ENCODE measurements at places on chromosomes 4 and X.

DNA sequence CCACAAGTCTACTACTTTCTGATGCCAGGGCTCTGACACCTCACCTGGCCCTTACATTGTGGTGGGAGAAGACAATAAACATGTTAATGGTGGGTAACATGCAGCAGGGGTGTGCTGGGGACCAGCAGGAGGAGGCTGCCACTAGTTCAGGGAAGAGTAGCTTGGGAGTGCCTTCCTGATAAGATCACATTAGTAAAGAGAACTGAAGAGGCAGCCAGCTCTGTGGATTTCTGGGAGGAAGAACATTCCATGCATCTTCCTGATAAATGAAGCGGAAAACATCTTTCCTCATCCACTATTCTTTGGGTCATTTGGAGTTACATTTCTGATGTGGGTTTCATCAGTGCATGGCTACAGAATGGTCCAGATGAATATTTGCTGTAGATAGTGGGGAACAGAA lies 9.0 kb downstream of the RNF150 start:
- DNase-seq, result no peak

GRCh38 chr4:112889619-112890527 lies 159.6 kb upstream of the ANK2 start:
- DNase-seq, result no peak

DNA sequence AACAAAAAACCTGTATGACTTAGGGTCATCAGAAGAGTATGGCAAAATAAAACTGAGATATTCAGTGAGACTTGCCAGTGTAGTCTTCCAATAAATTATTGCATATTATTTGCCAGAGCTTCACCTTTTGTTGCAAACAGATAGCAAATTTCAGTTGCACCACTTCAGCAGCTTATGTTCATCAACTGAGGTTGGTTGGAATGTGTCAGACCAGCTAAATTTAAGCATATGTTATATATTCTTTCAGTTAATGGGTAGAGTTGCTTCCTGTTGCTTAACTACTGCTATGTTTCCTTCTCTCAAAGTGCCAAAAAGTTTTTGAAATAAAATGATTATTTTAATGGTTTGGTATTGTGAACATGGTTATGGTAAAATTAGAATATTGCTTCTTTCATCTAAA lies 61.5 kb downstream of the GALNT7 start:
- DNase-seq, result no peak

DNA sequence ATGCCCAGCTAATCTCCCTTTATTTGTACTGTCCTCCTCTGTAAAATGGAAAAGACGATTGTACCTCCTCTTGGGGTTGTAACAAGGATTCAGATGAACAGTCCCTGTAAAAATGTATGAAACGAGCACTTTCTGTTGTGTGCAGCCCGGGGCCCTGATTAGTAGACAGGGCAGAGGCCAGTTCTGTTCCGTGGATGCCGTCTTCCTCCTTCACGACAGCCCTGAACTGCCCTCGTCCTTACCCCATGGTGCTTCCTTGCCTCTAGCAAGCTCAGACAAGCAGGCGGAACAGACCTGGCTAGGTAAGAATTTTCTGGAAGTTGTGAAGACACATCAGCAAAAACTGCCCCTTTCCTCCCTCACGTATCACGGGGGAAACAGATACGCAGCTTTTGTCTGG lies 22.3 kb upstream of the TADA2B start:
- no peak for DNase-seq

GRCh38 chr4:15756361-15756861 lies 21.7 kb upstream of the CD38 start:
- DNase-seq, result no peak

- DNase-seq, result no peak
Observed at GRCh38 chrX:16903274-16904022, 33.3 kb upstream of the RBBP7 start.

DNA sequence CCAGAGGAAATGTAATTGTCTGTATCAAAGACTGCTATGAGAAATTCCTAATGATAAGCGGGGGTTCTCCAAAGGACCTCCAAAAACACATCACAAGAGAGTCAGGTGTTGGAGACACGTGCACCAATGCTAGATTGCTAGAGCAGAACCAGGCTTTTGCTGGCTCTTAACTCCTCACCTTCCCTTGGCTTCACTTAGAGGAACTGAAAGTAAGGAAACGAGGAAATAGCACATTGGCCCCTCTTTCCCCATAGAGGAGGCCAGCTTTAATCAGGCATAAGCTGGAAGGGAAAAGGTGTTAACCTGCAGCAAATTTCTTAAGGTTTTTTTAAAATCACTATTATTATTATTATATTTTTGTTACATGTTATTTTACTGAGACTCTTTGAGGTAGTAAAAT lies 13.6 kb downstream of the OTC start:
- DNase-seq, result no peak

DNA sequence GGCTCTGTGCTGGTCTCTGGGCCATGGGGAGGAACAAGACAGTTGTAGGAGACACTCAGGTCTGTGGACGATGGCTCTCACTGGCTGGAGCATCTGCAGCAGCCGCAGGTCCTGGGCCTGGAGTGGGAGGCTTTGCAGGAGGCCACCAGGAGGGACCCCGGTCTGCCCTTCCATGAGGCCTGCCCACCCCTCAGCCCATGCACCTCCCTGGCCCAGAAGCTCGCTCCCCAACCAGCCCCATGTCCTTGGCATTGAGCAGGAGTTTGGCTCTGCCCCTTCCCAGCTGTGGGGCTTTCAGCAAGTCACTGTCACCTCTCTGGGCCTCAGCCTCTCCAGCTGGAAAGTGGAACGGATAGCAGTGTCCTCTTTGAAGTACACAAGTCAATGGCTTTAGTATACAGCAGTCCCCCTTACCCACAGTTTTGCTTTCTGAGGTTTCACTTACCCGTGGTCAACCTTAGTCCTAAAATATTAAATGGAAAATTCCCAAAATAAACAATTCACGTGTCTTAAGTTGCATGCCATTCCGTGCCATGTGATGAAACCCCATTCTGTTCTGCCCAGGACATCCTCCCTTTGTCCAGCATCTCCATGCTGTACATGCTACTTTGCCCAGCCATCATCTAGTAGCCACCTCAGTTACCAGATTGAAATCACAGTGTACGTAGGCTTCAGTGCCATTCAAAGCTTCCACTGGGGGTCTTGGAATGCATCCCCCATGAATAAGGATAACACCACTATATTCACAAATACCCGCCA lies 104.0 kb downstream of the CPZ start:
- no peak for DNase-seq

GRCh38 chrX:22800360-22800759 lies 199.4 kb upstream of the DDX53 start:
- DNase-seq, result no peak

- no peak for DNase-seq
Observed at GRCh38 chr4:178196751-178197374, 754.6 kb upstream of the AGA start.

DNA sequence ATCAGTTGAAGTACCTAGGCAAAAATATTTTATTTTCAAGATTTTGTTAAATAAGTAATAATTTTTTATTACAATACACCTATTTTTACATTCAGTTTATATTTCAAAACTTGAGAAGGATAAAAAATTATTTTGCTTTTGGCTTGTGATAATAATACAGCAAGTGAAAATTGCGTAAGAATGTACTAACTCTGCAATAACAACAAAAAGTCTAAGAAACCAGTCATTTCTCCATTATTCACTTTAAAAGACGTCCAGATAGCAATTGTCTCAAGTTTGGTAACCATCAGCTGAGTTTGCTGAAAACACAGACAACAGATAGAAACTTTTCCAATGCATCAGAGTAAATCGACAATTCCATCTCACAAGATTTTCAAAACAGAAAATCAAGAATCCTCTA lies 12.1 kb downstream of the CXCL8 start:
- DNase-seq, result no peak

DNA sequence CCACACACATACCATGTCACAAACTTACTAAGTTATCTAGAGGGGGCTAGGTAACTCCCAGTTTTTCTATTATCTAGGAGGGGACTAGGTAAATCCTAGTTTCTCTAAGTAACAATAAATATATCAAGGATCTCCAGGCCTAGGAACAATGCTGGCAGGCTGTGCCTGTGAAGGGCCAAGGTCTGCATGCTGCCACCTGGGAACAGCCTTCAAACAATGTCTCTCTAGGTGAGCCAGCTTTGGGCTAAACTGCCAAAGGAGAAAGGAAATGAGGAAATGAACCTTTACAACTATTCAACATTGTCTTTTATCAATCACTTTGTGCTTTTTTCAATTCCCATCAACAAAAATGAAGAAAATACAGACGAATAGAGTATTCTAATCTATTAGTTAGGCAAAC lies 23.2 kb downstream of the NAF1 start:
- DNase-seq, result no peak

DNA sequence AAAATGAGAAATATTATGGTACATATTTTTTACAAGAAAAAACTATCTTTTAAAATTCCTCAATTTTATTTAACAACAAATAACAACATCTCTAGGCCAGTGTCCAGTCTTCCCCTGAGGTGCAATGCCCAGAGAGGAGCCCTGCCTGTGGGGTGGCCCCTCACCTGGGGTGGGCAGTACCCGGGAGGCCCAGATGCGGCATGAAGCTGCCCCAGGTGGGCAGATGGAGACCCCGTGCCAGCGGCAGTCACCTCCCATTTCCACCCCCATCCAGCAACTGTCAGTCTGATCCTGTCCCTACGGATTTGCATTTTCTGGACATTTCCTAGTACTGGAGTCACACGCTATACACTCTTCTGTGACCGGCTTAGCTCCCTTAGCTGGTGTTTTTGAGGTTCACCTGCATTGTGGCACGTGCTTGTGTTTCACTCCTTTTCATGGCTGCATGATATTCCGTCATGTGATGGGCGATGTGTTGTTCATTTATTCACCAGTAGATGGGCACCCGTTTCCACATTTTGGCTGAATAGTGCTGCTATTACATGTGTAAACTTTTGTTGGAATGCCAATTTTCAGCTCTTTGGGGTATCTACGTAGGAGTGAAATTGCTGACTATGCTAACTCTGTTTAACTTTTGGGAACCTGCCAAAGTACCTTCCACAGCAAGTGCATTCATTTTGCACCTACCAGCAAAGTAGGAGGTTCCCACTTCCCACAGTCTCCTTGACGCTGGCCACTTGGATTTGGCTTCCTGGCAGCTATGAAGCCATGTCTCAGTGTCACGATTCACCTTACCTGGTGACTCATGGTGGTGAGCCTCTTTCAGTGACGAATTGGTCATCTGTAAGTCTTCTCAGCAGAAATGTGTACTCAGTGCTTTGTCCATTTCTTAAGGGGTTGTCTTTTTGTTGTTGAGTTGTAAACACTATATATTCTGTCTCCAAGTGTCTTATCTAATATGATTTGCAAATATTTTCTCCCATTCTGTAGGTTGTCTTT lies 11.7 kb upstream of the MAEA start:
- no peak for DNase-seq

GRCh38 chrX:97668126-97668525 lies 784.4 kb downstream of the RPA4 start:
- DNase-seq, result no peak

- no peak for DNase-seq
Observed at GRCh38 chr4:74618659-74619058, 173.7 kb downstream of the AREG start.

- DNase-seq, result peak; percentile 37
Observed at GRCh38 chr4:143185253-143186107, 763 bp downstream of the USP38 start.

- no peak for DNase-seq
Observed at GRCh38 chr4:185238215-185238681, 28.9 kb downstream of the SNX25 start.

DNA sequence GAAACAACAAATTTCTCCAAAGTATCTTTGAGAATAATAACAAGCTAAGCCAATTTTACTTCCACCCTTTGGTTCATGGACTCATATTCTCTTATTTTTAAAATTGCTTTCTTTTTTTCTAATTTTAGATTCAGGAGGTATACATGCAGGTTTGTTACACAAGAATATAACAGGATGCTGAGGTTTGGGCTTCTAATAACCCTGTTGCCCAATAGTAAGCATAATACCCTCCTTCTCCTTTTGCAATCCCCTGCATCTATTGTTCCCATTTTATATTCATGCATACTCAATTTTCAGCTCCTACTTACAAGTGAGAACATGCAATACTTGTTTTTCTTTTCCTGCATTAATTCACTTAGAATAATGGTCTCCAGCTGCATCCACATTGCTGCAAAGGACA lies 202.3 kb upstream of the FSTL5 start:
- no peak for DNase-seq

GRCh38 chrX:120697053-120697452 lies 67.2 kb upstream of the C1GALT1C1 start:
- DNase-seq, result no peak

GRCh38 chr4:168633496-168633895 lies 136.6 kb downstream of the PALLD start:
- DNase-seq, result no peak

DNA sequence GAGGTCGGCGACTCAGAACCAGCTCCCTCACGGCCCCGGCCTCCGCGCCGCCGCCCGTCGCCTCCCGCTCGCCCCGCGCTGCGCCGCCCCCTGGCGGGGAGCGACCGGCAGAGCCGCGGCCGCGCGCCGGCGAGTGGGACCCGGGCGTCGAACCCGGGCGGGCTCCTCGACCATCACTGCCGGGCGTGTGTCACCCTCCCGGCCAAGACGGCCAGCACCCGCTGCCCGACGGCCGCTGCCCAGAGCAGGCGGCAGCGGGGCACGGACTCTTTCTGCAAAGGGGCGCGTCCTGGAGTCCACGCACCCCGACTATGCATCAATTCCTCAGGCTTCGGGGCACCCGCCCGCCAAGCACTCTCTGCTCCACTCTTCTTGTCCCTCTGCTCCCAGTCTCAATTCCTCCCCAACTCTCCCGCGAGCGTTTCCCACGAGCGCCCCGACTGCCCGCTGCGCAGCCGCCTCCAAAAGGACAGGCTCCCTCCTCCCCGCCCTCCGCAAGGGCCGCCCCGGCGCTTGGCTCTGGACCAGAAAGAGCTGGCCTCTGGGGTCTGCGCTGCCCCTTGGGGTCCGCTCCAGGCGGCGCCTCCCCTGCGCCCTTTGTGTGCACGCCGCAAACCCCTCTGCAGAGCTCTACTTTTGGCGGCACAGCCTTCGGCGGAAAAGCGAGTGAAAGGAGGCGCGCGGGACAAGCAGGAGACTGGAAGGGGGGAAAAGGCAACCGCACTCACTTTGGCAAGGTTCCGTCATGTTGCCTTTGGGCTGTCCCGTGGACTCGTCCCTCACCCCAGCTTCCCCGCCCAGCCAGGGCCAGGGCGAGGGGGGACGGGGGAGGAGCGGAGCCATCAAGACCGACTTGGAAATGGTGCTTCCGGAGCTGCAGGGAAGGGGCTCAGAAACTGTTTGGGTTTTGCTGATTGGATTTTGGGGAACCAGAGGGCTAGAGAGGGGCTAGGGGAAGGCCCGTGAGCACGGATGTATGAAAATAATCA lies 1.0 kb downstream of the PDE5A start:
- peak; percentile 35 for DNase-seq

GRCh38 chr4:176565049-176565448 lies 227.7 kb downstream of the VEGFC start:
- no peak for DNase-seq

GRCh38 chr4:142523111-142523510 lies 323.0 kb downstream of the INPP4B start:
- no peak for DNase-seq

- no peak for DNase-seq
Observed at GRCh38 chr4:103424853-103425252, 226.7 kb upstream of the CENPE start.

GRCh38 chr4:156892805-156893204 lies 78.8 kb downstream of the PDGFC start:
- no peak for DNase-seq

GRCh38 chrX:155127940-155128339 lies 56.6 kb downstream of the BRCC3 start:
- no peak for DNase-seq

- no peak for DNase-seq
Observed at GRCh38 chr4:181008164-181008563, 1235.0 kb upstream of the TENM3 start.

All from NCI-H524 (cell line).